Effector CD8-positive, alpha-beta T cell (primary cell): ENCODE measurements at places on chromosomes 5 and 9.

DNA sequence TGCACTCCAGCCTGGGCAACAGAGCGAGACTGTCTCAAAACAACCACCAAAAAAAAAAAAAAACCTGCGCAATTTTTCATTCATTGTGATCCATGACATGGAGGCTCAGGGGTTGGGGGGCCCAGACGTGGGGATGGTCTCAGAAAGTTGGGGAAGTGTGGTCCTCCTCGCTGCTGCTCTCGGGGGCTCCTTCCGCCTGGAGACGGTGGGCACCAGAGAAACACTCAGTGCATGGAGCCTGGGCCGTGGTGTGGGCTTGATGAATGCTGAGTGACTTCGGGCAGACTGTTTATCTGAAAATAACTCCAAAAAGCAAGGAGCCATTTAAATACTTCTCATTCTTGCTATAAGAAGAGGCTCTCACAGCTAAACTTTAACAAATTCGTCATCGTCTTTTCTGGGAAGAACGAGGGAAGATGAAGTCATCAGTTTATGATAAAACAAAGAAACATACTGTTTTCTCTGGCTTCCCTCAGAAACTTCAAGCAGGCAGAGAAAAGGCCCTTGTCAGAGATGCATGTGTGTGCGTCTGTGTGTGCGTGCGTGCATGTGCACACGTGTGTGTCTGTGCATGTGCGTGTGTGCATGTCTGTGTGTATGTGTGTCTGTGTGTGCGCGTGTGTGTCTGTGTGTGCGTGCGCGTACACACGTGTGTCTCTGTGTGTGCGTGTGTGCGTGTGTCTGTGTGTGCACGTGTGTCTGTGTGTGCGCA is 35.0 kb downstream of the RASGEF1C start:
- DNase-seq, result no peak

DNA sequence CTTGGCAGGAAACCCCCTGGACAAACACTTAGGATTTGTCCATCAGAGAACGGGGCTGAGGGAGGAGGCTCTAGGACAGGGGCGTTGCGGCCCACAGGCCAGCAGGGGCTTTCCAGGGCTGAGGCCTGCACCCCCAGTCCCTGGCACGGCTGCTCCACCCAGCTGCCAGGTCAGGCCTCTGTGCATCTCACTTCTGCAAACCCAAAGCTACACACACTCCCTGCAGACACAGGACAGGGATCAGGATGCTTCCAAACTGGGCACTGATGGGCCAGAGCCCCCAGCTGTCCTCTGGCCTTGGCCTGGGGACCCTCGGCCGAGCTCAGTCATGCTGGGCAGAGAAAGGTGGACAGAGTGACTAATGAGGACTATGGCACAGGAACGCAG is 106.2 kb upstream of the SARDH start:
- no peak for DNase-seq

DNA sequence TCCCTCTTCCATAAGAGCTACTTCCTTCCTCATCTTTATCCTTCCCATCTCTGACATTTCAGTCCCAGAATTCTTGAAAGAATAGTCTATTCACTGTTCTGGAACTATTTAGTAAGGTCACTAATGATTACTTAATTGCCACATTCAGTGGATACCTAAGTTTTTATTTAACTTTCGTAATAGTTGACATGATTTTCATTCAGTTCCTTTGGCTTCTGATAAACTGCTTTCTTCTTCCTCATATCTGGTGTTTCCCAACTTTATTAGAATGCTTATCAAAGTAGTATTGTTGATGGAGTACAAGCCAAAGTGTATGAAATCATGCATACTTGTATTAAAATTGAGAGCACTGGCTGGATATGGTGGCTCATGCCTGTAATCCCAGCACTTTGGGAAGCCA is 10.8 kb downstream of the UBE2D2 start:
- no peak for DNase-seq

DNA sequence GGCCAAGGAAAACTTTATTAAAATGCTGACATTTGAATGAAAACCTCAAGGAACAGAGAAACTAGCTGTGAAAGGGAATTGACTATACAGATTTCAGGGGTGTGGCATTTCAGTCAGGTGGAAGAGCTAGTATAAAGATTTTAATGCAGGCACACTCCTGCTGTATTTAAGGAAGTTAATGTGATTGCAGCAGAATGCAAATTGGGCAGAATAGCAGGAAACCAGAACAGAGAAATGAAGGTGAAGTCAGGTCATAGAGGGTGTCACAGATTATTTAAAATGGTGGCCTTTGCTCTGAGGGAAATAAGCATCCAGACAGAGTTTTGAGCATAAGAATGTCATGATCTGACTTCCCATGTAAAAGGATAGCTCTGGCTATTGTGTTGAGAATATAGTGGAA is 898.1 kb upstream of the WWC1 start:
- no peak for DNase-seq

DNA sequence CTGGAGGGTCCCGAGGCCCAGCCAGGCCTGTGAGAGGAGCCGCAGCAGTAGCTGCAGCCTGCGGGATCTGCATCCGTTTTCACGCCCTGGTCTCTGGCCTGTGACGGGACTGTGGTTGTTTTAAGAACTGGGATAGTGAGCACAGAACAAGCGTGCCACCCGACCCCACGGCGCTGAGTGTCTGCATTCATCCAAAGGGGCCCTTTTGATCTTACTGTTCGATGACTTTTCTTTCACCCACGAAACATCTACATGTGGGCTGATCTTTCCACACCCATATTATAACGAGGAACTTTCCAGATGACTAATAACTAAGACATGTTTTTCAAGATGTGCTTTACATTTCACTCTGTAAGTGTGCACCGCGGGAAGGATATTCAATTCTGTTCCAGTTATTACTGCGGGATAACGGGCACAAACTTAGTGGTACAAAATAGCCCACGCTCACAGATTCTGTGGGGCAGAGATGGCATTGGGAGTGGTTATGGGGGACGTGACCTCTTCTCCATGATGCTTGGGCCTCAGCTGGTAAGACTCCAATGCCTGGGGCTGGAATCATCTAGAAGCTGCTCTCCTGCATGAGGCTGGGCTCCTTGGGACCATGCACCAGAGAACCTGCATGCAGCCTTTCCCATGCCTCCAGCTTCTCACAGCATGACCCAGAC is 165.0 kb downstream of the SYK start:
- DNase-seq, result no peak

DNA sequence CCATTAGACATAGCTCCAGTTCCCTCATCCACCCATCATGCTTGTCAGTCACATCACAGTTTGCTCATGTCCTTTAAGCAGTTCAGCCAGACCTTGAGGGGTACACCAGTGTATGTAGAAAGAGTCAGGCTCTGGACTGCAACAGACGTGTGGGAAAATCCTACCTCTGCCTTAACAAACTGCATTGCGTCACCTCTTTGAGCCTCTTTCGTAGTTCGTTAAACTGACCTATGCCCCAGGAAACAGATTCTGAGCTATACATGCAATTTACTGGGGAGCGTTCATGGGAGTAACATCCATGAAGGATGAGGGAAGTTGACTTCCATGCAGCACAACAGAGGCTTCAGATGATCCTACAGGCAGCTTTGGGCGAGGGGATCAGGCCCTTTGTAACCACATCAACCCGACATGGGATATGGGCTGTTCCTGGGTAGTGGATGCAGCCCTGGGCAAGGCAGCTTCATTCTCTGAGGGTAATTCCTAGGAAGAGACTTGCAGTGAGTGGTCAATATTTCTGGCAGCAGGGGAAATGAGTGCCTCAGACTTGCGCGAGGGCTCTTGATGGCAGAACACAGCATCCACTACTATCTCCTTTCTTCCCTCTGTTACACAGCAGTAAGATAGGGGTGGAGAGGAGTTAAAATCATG is 4.3 kb downstream of the SPINK4 start:
- DNase-seq, result no peak

GRCh38 chr9:75626860-75627259 is 263.6 kb upstream of the PCSK5 start:
- DNase-seq, result no peak

DNA sequence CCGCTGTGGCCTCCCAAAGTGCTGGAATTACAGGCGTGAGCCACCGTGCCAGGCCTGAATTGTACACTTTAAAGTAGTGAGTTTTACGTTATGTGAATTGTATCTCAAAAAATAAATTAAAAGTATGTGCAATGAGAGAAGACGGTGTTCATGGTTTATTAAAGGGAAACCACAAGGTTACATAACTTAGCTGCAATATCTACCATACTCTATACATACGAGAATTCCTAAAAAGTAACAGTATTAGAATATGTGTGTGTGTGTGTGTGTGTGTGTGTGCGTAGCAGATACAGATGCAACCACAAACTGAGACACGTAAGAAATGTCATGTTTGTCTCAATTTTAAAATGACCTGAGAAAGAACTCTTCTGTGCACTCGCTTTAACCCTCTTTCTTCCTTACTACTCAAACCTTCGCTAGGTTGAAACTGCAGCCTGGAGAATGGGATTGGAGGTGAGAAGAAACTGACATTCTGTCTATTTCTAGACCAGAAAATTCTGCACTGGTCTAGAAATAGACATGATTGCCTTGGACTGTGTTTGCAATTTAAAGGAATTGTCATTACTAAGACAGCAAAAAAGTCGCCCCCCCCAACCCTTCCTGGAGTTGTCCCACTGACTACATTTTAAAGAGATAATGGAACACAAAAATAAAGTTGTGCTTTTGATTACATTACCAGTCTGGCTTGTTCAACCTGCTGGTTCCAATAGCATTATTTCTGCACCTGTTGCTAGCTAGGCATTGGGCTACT is 167.0 kb downstream of the RGS3 start:
- no peak for DNase-seq

GRCh38 chr9:36937346-36937745 is 96.7 kb downstream of the PAX5 start:
- DNase-seq, result no peak

DNA sequence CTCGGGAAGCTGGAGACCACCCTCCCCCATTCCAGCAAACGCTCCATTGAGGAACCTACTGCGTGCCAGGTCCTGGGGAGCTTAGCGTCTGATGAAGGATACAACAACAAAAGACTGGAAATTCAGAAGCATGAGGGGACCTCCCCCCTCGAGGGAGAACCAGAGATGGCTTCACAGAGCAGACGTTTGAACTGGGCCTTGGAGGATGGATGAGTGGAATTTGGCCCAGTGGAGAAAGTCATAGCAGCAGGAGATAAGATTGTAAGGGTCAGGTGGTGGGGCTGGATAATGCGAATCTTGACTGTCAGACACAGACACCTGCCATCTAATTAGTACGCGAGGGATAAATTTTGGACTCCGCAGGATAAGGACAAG is 1.2 kb upstream of the SLC25A51 start:
- no peak for DNase-seq

- no peak for DNase-seq
Measured at GRCh38 chr5:9037048-9037447, 508.8 kb downstream of the SEMA5A start.

- no peak for DNase-seq
Measured at GRCh38 chr5:84149094-84149493, 235.6 kb downstream of the EDIL3 start.

- DNase-seq, result no peak
Measured at GRCh38 chr5:149210225-149210624, 61.4 kb upstream of the AFAP1L1 start.

- no peak for DNase-seq
Measured at GRCh38 chr9:37410354-37410861, 12.1 kb upstream of the GRHPR start.

- DNase-seq, result no peak
Measured at GRCh38 chr9:113578279-113578865, 114.8 kb downstream of the RGS3 start.

DNA sequence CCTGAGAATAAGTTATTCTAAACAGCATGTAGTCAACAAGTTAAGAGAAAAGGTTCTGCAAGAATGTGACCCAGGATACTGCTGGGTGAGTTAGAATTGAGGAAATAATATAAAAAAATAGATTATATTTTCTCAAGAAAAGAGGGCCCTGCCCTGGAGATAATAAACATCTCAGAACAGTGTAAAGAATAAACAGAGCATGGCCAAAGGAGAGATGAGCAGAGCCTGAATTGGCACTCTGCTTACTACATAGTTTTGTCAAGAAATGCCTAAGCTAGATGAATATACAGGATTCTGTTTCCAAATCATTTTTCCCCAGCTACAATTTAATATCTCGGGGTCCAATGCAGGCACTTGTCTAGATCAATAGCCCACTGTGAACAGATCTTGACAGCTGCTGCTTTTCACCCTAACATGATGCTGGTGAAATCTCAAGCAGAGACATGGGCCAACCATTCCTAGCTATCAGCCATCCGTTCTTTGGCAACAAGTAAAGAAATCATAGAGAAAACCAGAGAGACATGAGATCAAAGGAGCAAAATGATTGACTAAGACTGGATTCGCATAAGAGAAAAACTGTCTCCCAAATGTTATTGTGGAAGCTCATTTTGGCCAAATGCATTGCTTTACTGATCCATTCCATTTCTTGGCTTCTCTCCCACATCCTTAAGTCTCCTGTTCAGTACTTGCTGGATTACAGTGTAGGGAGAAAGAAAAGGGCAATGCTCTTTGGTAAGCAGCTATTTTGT is 173.2 kb downstream of the PRELID2 start:
- DNase-seq, result no peak

DNA sequence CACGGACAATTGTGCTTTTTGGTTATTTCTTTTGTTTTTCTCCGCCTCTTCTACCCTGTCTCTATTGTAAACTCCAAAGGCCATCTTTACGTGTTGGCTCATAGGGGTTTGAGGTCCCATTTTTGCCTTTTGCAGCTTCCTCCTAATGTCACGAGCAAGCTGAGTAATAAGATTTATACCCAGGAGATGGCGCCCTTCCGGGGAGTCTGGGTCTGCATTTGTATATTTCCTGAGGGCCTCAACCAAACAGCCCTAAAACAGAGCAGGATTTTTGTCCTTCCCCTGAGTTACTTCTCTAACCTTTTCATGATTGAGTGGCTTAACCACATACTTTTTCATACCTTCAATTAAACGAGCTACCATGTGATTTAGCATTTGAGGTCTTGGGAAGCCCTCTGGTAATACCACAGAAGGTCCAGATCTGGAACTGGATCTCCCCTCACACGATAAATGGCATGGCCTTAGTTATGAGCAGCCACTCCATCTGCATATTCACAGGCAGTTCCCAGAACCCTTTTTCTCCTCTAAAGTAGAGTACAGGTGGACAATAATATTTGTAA is 11.2 kb upstream of the CFAP95 start:
- peak; percentile 7 for DNase-seq

GRCh38 chr9:27671636-27672035 is 98.4 kb upstream of the C9orf72 start:
- DNase-seq, result no peak

- DNase-seq, result no peak
Measured at GRCh38 chr5:77133061-77133758, 46.1 kb upstream of the ZBED3 start.
